ENCODE measurements at places on chromosomes 6 and 20. TPM values are rescaled to one million over a fixed set of nuclear protein-coding genes. Genes with fewer than 3 reads are reported as not detected.

CGAS gene
- 25.5 TPM for total RNA-seq

PPDPF gene
- 253 TPM for total RNA-seq

GRCh38 chr6:63705707-63706106, 70.1 kb downstream of the PHF3 start:
- DNase-seq = no peak

GRCh38 chr6:163367497-163368183, 46.9 kb upstream of the QKI start:
- DNase-seq = no peak

B4GALT5 gene
- 63.1 TPM for total RNA-seq
